ENCODE measurements at places on chromosomes 13 and 19.

GRCh38 chr13:84931264-84931663, 868.0 kb downstream of the SLITRK6 start:
- DNase-seq = no peak

DNA sequence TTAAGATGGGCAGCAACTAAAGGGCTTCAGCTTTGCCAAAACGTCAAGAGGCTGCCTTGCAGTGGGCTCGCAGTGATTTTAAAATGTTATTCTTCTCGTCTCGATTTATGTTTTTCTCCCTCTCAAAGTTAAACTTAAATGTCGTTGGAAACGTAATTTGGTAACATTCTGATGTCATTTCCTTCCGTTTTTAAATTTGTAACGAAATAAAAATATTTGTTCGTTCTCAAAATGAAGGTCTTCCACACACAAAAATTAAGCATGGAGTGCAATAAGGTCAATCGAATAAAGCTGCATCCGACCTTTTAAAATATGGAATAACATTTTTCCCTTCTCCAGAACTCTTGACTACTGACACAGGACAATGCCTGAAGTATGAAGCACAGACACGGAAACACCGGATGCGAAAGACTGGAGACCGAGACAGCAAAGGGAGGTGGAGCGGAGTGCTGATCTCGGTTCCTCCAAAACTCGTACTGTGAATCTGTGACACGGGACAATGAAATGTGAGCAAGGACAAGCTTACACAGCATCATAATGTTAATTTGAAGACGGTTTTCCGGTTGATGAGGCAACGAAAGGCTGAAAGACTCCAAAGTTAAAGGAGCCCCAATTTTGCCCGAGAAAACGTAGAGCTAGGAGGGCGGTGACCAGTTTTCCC, 850 bp downstream of the MTMR6 start:
- peak; percentile 27 for DNase-seq

- no peak for DNase-seq
Measured at GRCh38 chr13:28329395-28330158, 165.4 kb downstream of the FLT1 start.

GRCh38 chr13:99975626-99976025, 4.1 kb upstream of the ZIC5 start:
- no peak for DNase-seq

GRCh38 chr19:41821003-41821735, 23.3 kb downstream of the LYPD4 start:
- DNase-seq = peak; percentile 12

DNA sequence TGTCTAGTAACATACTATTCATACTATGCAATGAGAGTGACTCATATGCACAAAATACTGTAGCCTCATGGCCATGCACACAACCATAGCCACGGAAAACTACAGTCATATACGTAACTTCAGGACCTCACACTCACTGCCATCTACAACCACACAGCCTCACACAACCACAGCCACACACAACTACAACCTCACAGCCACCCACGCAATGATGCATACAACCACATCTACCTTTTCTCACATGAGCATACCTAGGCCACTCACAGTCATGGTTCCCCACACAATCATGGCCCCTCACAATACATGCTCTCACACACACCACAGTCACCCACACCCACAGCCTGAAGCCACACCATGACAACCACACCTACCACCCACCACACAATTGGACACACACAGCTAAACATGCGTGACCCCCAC, 8.7 kb upstream of the TNFSF14 start:
- DNase-seq = no peak

DNA sequence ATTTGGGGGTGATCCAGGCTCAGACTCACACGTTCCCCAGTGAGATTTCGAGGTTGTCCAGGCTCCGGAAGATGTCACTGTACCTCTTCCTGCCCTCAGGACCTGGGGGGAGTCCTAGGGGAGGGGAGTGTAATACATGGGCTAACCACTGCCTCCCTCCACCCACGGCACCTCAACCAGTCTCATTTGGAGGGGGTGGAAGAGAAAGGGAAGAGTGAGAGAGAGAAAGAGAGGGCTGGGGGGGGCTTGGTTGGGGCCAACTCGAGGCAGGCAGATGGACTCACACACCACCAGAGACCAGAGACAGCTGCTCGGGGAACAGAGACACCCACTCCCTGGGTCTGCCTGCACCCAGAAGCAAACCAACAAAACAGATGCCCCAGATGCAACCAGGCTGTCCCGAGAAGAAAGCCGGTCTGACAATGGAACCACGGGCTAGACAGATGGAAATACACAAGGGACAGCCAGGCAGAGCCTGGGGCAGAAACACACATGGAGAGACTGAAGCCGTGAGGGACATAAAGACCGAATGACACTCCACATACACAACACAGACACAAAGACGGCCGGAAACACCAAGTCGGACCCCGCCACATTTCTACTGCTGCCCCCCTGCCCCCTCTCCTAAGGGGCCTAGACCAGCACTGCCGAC, 825 bp downstream of the GMIP start:
- no peak for DNase-seq

DNA sequence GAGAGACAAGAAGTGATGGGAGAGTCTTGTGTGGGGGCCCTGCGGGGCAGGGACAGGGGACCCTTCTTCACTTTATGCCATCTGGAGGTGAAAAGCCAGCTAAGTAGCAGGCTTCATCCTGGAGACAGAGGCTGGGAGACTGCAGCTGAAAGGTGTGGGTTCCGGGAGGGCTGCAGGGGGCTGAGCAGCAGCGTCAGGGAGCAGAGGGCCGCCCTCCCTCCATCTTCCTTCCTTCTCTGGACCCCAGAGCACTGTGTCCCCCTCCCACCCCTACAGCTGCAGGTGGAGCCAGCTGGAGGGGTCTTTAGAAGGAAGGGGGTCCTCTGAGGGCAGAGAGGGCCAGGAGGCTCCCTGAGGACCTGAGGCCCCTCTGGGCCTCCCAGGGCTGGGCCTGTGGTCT, 96.6 kb downstream of the WTIP start:
- DNase-seq = no peak

- no peak for DNase-seq
Measured at GRCh38 chr19:14059093-14059480, 2.8 kb downstream of the PALM3 start.

GRCh38 chr13:42110410-42111155, 62.1 kb downstream of the DGKH start:
- no peak for DNase-seq

DNA sequence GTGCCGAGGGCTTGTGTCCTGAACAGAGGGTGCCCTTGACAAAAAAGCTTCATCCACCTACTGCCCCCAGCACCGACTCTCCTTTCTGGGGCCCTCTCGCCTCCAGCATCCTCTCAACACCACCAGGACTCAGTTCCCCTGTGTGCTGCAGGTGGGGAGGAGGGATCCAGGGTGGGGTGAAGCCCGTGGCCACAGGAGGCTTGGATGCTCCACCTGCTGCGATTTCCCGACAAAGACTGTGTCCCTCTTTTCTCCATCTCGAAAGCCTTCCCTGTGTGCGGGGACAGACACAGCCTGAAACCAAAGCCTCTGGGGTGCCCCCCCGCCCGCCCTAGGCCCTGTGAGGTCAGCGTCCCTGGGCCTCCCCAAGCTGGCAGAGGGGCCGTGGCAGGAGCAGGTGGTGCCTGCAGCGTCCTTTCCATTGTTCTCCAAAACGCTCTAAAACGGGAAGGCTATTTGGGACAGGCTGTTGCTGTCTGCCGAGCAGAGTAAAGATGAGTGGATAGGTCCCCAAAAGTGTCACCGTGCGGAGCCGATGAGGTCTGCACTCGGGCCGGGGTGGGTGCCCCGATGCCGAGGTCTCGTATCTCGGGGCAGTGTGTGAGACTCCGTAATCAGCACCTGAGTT, 185.7 kb downstream of the PTPRS start:
- DNase-seq = no peak

DNA sequence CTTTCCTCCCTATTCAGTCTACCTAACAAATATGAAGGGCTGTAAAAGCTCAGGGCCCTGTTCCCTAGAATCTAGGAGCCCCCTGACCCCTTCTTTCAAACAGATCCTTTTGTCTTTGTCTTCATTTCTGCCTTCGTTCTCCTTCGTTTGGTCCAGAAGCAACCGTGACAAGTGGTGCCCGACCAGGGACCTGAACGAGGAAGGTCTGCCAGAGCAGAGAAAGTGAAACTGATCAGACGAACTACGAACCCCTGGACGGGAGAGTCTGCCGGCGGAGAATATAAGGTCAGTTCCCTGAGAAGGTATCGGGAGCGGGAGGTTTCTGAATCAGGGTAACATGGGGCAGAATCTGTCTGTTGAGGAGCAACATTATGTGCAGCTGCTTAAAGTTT, 751 bp downstream of the ERVK3-1 start:
- no peak for DNase-seq

- no peak for DNase-seq
Measured at GRCh38 chr13:113914333-113915011, 50.6 kb upstream of the GAS6 start.

- DNase-seq = no peak
Measured at GRCh38 chr19:35117799-35118198, 2.2 kb downstream of the FXYD3 start.

GRCh38 chr19:3776479-3777040, 4.5 kb upstream of the RAX2 start:
- no peak for DNase-seq

DNA sequence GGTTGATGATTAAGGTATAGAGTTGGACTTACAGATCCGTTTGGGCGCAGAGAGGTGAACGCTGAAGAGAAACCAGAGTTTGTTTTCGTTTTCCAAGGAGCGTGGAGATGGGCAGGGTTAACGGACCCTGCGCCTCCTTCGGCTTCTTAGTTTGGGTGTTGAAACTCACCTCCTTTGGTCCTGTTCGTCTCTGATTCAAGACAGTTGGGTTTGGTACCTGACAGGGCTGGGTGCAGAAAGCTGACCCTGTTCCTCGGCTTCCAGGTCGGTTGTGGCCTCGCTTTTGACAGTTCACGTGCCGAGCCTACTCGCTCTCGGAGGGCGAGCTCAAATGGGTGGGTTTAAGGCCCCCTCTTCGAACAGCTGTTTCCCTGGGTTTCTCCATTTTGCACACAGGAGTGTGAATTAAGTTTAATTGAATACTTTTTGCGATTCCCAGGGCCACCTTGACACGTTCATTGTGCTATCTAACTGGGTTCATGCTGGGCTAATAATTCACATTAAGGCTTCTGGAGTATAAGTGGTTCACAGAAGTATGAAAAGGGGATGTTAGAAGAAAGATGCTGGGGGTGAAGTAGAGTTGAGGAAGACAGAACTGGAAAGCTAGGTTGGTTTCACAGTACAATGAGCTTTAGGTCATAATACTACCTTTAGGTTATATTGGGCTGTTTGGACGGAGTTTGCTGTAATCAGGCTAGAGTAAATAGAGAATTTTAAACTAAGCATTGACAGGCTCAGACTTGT, 638 bp downstream of the USPL1 start:
- peak; percentile 3 for DNase-seq

GRCh38 chr13:39982745-39983144, 327.3 kb downstream of the COG6 start:
- no peak for DNase-seq

- no peak for DNase-seq
Measured at GRCh38 chr13:99174533-99175100, 26.0 kb upstream of the UBAC2 start.

- DNase-seq = no peak
Measured at GRCh38 chr13:72561791-72562190, 165.6 kb downstream of the MZT1 start.

Measured in T follicular helper cell (primary cell).